Inflammatory macrophage (primary cell): ENCODE measurements at places on chromosomes 7 and 10.

DNA sequence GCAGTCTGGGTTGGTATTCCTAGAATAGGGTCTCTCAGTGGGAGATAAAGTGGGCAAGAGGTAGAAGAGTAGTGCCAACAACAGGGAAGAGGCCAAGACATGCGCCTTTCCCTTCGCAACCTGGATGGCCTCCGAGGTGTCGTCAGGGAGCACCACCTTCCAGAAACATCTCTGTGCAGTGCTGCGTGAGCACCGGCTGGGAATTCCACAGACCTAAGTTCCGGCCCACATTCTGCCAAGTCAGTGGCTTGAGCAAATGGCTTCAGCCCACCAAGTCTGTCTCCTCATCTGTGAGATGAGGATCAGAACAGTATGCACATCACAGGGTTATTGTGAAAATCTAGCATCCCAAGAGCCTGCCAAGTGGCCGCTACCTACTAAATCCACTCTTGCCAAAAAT lies 40.6 kb downstream of the CCDC3 start:
- DNase-seq, result no peak

- no peak for DNase-seq
Observed at GRCh38 chr10:50044941-50045664, 22.7 kb upstream of the WASHC2A start.

GRCh38 chr7:115911465-115911864 lies 119.1 kb downstream of the TFEC start:
- no peak for DNase-seq

DNA sequence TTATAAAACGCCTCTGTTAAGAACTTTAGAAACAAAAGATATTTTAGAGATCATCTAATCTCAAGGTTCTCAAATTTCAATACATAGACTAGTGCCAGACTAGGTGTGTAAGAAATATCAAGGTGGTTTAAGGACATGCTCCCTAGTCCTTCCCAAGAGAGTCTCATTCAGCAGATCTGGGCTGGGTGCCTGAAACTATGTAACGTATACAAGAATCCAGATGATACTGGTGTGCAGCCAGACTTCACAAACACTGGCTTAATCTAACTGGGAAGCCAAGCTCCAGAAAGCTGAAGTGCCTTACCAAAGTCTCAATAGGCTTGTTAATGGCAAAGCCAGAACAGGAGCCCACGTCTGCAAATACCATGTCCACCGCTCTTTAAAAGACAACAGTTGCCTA lies 105.0 kb upstream of the AMPH start:
- DNase-seq, result no peak

GRCh38 chr10:104735036-104735756 lies 94.1 kb downstream of the SORCS3 start:
- DNase-seq, result no peak

DNA sequence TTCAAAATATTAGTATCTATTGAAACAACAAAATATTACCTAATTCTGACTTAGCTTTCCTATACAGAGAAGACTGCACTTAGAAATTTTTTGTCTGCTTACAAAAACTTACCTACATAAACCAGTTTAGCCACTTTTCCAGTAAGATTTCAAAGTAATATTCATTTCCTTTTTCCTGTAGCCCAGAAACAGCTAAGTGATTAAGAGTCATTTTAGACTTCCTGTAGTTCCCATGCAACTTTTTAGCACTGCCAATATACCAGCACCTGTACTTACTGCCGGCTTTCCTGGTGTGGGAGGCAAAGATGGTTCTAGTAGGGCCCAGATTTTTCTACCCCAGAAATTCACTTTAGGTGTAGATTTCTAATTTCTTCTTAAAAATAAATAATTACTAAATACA lies 21.8 kb downstream of the NT5C2 start:
- DNase-seq, result no peak

DNA sequence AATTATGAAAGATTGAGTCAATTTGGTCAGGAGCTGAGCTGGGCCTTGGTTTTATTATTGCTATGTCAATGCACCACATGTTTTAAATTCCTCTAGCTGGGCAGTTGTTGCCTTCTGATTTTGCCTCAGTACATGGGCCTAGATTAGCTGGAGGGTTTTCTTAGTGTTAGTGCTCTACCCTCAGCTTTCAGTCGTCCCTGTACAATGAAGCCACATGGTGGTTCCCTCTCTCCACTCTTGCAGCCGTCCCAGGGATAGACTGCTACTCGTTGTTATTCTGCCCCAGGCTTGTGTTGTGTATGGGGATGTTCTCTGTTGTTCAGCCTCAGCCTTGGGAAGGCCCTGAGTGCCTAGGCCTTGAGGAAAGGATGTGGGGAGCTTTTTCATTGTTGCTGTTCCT lies 37.0 kb downstream of the NHLRC2 start:
- no peak for DNase-seq

GRCh38 chr10:93180482-93180931 lies 106.8 kb downstream of the CYP26A1 start:
- no peak for DNase-seq

GRCh38 chr7:69682518-69682917 lies 84.2 kb downstream of the AUTS2 start:
- no peak for DNase-seq

- DNase-seq, result no peak
Observed at GRCh38 chr10:42783181-42783549, 570 bp downstream of the BMS1 start.

- no peak for DNase-seq
Observed at GRCh38 chr7:142784716-142785115, 13.9 kb downstream of the PRSS2 start.

GRCh38 chr10:43136432-43136831 lies 1.8 kb upstream of the CSGALNACT2 start:
- DNase-seq, result no peak

- DNase-seq, result no peak
Observed at GRCh38 chr10:22379059-22379458, 33.8 kb downstream of the SPAG6 start.
